ENCODE measurements at places on chromosomes 3 and 15.

DNA sequence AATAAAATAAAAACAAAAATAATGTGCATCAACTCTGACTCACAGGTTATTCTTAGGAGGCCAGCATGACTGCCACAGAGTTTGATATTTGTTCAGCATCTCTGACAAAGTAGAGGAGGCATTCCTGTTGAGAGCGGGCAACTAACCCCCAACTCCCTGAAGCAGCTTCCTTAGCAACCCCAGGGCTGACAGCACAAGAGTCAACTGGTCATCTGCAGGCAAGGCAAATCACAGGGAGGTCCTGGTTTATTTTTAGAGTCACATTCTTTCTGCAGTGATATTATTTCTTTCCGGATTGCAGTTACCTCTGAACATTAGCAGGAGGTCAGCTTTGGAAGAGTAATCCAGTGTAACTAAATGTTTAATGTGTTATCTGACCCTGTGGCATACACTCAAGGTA, 273.0 kb downstream of the PLCL2 start:
- no peak for DNase-seq

DNA sequence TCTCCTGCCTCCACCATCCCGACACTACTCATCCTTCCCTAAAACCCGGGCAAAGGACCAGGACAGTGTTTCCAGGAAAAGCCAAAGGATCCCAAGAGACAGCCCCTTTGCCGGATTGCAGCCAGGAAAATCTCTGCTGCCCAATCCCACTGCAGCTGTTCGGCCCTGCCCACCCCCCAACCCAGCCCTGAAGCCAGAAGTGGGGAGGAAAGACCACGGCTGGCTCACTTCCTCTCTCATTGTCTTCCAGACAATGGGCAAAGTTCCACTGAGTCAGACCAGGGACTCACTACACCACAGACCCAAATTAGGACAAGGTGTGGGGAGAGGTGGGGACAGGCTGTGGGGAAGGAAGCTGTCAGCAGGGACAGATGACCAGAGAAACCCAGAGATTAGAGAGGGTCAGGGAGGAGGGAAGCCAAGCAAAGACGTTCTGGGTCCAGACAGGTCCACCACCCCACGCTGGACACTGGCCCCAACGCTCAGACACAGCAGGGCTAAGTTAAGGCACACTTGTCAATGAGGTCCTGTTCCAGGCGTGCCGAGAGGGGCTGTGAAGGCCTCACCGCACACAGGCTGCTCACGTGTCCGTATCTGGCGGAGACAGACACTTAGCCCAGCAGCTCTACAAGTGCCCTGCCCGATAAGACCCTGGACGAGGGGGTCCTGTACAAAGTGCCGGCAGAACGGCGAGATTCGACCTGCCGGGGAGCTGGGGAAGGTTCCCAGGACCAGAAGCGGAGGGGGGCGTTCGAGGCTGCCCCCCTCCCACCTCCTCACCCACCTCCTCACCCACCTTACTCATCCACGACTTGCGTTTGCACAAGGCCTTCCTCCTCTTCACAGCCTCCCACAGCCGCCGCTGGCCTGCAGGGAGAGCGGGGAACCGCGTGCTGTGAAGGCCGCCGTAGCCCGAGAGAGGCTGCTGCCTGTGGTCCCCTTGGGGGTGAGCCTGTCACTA, 21.9 kb downstream of the TNK2 start:
- DNase-seq, result no peak

DNA sequence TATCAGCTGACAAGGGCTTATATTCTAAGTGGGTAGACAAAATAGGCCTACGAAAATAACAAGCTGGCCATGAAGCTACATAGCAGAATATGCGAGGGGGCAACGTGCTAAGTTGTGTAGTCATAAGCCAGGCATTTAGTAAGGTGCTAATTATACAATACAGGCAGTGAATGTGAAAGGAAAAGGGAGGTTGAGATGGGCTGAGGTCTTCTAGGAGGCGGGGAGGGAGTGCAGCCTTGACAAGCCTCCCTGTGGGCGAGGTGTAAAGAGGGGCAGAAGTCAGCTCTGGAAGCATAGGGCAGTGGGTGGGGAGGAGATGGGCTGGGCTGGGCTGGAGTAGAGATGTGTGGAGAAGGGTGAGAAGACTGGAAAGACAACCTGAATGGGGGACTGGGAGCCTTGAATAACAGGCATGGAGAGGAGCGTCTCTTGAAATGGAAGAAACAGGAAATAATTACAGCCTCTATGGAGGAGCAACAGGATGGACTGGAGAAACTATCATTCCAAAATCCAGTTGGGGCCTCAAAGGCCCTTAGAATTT, 1.2 kb downstream of the TIGIT start:
- no peak for DNase-seq

GRCh38 chr15:85494048-85494777, 113.8 kb downstream of the AKAP13 start:
- DNase-seq, result no peak

DNA sequence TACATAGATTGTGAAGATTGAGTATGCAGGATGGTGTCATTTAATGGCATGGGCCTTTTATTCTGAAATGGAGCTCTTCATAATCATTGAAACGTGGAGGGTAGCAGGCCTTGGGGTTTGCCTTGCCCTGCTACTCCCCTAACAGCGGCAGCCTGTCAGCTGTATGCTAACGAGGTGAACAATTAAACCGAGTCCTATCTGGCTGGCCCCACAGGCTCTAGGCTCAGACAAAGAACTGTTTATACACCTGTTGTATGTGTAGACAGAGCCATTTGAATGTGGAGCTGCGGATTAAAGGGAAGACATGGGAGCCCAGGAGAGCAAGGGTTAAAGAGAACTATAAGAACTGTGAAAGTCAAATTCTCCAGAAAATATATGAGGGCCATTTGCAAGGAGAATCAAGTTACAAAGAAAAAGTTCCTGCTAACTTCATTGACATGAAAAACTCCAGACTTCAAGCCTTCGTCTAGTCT, 116.7 kb upstream of the CGNL1 start:
- peak; percentile 85 for DNase-seq

DNA sequence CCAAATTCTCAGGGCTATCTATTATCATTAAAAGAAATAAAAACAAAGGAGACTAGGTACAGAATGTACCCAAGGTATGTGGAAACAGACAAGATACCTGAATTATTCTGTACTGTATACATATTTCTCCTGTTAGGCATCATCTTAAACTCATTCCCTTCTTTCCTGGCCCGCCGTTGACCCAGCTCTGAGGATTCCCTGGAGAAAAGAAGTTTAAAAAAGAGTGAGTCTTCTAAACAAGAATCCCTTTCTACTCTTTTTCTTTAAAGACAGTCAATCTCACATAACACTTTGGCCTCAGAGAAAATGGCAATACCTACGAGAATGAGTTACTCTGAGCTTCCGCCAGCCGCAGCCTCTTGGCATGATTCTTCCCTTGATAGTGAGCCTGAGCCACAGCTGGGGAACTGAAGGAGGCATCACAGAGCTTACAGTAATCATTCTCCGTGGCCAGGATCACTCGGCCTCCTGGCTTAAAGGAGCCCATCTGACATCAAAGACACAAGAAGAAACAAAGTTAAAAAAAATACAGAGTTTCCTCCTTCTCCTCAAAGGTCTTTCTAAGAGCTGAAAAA, 44.2 kb downstream of the ZMAT3 start:
- no peak for DNase-seq

Data from NCI-H187 treated with DMSO at 0.1 percent for 48 hours (cell line).